NCI-H187 treated with DMSO at 0.1 percent for 48 hours (cell line): ENCODE measurements at places on chromosomes 1 and 21.

DNA sequence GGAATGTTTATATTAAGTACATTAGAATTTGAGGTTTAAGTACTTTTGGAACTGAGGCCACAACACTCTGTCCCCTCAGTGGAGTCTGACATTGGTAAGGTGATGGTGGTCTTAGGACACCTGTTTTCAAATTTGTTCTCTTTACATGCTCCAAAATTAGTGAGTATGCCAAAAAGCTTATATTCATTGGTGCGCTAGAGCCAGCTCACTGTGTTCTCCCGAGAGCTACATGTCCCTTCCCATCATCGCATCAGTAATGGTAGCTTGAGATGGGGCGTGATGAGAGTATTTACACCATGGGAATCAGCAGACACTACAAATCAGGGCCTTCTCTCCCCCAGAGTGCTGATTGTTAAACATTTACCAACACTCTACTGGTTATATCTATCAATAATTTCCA lies 19.5 kb downstream of the ETS2 start:
- DNase-seq = no peak

GRCh38 chr1:111234258-111234657 lies 6.7 kb downstream of the CHI3L2 start:
- no peak for DNase-seq

GRCh38 chr1:232952514-232953499 lies 2.4 kb downstream of the NTPCR start:
- DNase-seq = no peak

- no peak for DNase-seq
Measured at GRCh38 chr1:29211086-29212030, 19.4 kb downstream of the MECR start.

- DNase-seq = no peak
Measured at GRCh38 chr1:82260666-82261065, 459.9 kb downstream of the ADGRL2 start.

GRCh38 chr1:97834899-97835298 lies 85.9 kb downstream of the DPYD start:
- DNase-seq = no peak

DNA sequence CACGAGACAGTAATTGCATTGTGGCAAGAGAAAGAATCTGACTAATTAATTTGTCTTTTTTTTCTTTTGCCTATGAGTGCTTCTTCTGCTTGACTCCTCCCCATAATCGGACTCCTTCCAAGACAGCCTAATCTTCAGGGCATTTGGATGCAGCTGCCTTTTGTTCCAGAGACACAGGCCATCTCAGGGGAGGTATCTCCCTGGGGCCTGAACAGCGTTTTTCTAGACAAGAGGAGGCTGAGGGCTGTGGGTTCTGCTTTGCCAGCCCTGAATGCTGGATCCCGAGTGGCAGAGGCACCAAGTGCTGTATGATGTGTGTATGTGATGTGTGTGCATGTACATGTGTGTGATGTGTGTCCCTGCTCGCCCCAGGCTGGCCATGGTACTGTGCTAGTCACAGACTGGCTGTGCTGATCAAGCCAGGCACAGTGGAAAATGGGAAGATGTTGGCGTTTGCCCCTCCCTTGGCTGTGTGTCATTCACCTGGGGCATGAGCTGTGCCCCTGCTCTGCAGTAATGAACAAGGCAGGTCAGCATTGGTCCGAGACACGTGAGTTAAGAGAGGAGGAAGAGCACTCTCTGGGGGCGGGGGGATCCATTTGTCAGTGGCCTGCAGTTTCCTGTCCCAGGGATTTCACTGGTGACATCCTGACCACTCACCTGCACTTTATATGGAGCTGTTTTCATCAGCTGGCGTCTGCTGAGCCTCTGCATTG lies 77.2 kb downstream of the ADARB1 start:
- no peak for DNase-seq

GRCh38 chr21:37264808-37265207 lies 2.3 kb downstream of the VPS26C start:
- DNase-seq = no peak

DNA sequence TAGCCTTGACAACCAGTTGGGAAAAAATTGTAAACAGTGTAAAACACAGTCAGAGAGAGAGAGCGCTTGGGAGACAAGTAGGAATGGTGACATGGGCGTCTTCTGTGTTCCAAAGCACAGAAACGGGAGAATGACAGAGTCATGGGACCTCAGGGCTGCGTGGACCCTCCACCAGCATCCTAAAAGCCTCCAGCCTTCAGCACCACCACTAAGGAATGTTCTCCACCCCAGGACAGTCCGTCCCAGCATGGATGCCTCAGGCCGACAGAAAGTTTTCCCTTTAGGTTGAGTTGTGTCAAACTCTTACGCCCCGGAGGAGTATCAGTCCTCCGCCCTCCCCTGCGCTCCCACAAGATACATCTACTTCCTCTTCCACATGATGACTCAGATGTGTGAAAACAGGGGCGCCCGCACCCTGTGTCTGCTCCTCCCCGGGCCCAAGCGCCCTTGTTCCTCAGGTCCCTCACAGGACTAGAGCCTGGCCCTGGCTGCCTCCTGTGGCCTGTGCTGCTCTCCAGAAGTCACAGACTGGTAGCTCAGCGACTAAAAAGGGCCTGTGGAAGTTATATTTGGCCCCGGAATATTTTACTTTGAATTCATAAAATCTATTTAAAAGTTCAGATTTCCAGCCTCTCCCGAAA lies 63.9 kb upstream of the EFHD2 start:
- DNase-seq = no peak

GRCh38 chr1:164794356-164794755 lies 235.4 kb downstream of the PBX1 start:
- no peak for DNase-seq

- no peak for DNase-seq
Measured at GRCh38 chr1:3744646-3745045, 7.6 kb upstream of the CCDC27 start.

GRCh38 chr1:54372978-54373377 lies 33.2 kb downstream of the SSBP3 start:
- no peak for DNase-seq

GRCh38 chr1:17574516-17574915 lies 35.0 kb downstream of the ARHGEF10L start:
- no peak for DNase-seq

DNA sequence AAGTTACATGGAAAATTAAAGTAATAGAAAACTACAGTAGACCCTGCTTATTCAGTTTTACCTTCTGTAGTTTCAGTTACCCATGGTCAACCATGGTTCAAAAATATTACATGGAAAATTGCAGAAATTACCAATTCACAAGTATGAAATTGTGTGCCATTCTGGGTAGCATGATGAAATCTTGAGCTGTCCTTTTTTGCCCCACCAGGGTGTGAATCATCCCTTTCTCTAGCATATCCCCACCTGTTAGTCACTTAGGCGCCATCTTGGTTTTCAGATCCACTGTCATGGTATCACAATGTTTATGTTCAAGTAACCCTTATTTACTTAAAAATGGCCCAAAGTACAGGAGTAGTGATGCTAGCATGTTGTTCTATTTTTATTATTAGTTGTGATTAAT lies 3.5 kb upstream of the LRIF1 start:
- DNase-seq = no peak

GRCh38 chr1:43648221-43648847 lies 1.6 kb upstream of the KDM4A start:
- no peak for DNase-seq

DNA sequence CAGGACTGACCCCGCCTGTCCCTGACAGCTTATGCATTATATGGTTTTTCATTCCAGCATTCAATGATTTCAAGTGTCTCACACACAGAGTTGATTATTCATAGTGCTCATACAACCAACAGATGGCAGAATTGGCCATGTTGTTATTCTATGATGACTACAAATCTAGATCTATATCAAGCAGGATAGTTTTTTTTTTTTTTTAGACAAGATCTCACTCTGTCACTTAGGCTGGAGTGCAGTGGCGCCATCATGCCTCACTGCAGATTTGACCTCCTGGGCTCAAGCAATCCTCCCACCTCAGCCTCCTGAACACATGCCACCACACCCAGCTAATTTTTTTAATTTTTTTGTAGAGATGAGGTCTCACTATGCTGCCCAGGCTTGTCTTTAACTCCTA lies 40.1 kb upstream of the LRRC8D start:
- no peak for DNase-seq
